ENCODE measurements at places on chromosomes 1 and 21. TPM values are rescaled to one million over a fixed set of nuclear protein-coding genes. Genes with fewer than 3 reads are reported as not detected.

Gene SMIM11
- total RNA-seq = 36.7 TPM

Gene UBASH3A
- total RNA-seq = not detected

Gene CNST
- total RNA-seq = 46.8 TPM

Gene SEMA6C
- total RNA-seq = 18.9 TPM

Gene PODN
- 1.2 TPM for total RNA-seq

Gene TSNAX
- 65.0 TPM for total RNA-seq

Gene MPZ
- total RNA-seq = 1.2 TPM

Gene ESRRG
- 41.3 TPM for total RNA-seq

Gene OR6K3
- not detected for total RNA-seq

Gene MAEL
- 3.2 TPM for total RNA-seq

Gene TSTD1
- total RNA-seq = 52.1 TPM

Gene LEMD1
- total RNA-seq = 4.6 TPM

Gene ATAD3B
- 9.9 TPM for total RNA-seq

Gene PSRC1
- 12.0 TPM for total RNA-seq

Gene ATP8B2
- total RNA-seq = 33.9 TPM

Gene ANKRD35
- 1.6 TPM for total RNA-seq

Gene PLA2G2F
- total RNA-seq = not detected

Gene LMX1A
- total RNA-seq = 3.7 TPM

Gene FAM177B
- total RNA-seq = 0.23 TPM

Measured in diencephalon (tissue), 1 donor.